ENCODE measurements at places on chromosomes 5 and 9. TPM values are rescaled to one million over a fixed set of nuclear protein-coding genes. Genes with fewer than 3 reads are reported as not detected.
A peak's percentile ranks its signal among the peaks of the same experiment; 100 is the strongest.

- H3K27me3 ChIP-seq = no peaks in the 10 kb centered on the region
- H3K27ac ChIP-seq = no peak overlapping the region
- H3K36me3 ChIP-seq = no peaks in the 10 kb centered on the region
These were observed 510.5 kb downstream of the RAB3C start for GRCh38 chr5:59093329-59093728.

GRCh38 chr5:108561416-108562204 is 179.7 kb upstream of the FBXL17 start:
- no peaks in the 10 kb centered on the region for H3K36me3 ChIP-seq
- H3K27me3 ChIP-seq = no peaks in the 10 kb centered on the region
- DNase-seq = no peak
- no peak overlapping the region for H3K27ac ChIP-seq
- H3K4me3 ChIP-seq = no peak overlapping the region

GRCh38 chr5:45750574-45750973 is 54.4 kb upstream of the HCN1 start:
- no peak overlapping the region for H3K4me3 ChIP-seq
- H3K27me3 ChIP-seq = no peaks in the 10 kb centered on the region
- no peaks in the 10 kb centered on the region for H3K4me1 ChIP-seq

Gene TRIM7
- total RNA-seq = 0.43 TPM

GRCh38 chr9:94945197-94946144 is 219.0 kb downstream of the AOPEP start:
- DNase-seq = peak; percentile 35
- H3K4me1 ChIP-seq = peaks cover 23% of the 10 kb centered on the region
- H3K27me3 ChIP-seq = no peaks in the 10 kb centered on the region
- peak overlapping the region; percentile 38 for H3K27ac ChIP-seq
- no peaks in the 10 kb centered on the region for H3K36me3 ChIP-seq

Gene KCNV2
- 8.4 TPM for total RNA-seq

- no peaks in the 10 kb centered on the region for H3K36me3 ChIP-seq
- peaks cover 10% of the 10 kb centered on the region for H3K4me1 ChIP-seq
- peak overlapping the region; percentile 16 for H3K27ac ChIP-seq
- no peaks in the 10 kb centered on the region for H3K27me3 ChIP-seq
- peak overlapping the region; percentile 66 for H3K4me3 ChIP-seq
These were observed 672 bp upstream of the ITGA2 start for GRCh38 chr5:52988335-52989024.

Gene ADRA1B
- total RNA-seq = 1.2 TPM

GRCh38 chr5:156540491-156540890 is 213.5 kb downstream of the SGCD start:
- no peaks in the 10 kb centered on the region for H3K4me1 ChIP-seq
- H3K27me3 ChIP-seq = no peaks in the 10 kb centered on the region
- no peak overlapping the region for H3K27ac ChIP-seq
- no peaks in the 10 kb centered on the region for H3K36me3 ChIP-seq
- no peak overlapping the region for H3K4me3 ChIP-seq
- DNase-seq = no peak

Gene FCN2
- not detected for total RNA-seq

Gene INSL4
- not detected for total RNA-seq

DNA sequence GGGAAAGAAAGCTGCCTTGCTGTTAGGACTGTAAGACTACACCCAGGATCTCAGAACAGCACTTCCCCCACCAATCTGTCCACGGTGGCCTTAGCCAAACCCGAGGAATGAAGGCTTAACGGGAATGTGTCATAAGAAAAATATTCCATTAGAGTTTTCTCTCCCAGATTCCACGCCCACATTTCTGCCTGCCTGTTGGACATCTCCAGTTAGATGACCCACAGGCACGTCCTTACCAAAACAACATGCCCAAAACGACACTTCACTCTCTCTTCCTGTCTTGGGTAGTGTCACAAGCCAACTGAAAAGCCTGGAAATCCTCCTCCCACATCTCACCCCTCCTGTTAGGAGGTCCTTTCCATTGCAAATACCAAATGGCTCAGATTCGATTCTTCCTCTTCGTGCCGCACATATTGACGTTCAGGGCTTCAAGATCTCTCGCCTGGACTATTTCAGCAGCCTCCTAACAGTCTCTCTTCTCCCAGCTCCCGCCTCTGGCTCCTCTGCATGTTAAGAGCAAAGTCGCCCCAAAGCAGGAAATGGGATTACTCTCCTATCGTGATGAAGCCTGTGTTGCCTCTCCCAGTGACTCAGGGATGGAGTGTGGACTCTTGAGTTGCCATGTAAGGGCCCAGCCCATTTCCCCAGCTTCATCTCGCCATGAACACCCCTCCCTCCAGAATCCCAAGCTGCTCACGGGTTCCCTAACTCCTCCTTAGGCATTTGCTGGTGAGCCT is 159.3 kb downstream of the NR3C1 start:
- H3K27me3 ChIP-seq = no peaks in the 10 kb centered on the region
- no peak overlapping the region for H3K4me3 ChIP-seq
- peaks cover 9% of the 10 kb centered on the region for H3K4me1 ChIP-seq
- DNase-seq = peak; percentile 60
- H3K36me3 ChIP-seq = no peaks in the 10 kb centered on the region

Gene FOXD4L4
- not detected for total RNA-seq

GRCh38 chr5:157961176-157961575 is 102.2 kb upstream of the CLINT1 start:
- no peaks in the 10 kb centered on the region for H3K36me3 ChIP-seq
- no peak overlapping the region for H3K4me3 ChIP-seq
- no peaks in the 10 kb centered on the region for H3K4me1 ChIP-seq
- H3K27ac ChIP-seq = no peak overlapping the region
- H3K27me3 ChIP-seq = no peaks in the 10 kb centered on the region

Gene FOXD4L6
- not detected for total RNA-seq

GRCh38 chr9:87097238-87097637 is 149.9 kb upstream of the GAS1 start:
- DNase-seq = no peak
- no peaks in the 10 kb centered on the region for H3K36me3 ChIP-seq
- H3K27ac ChIP-seq = no peak overlapping the region
- H3K4me1 ChIP-seq = no peaks in the 10 kb centered on the region

Gene SPINK6
- not detected for total RNA-seq

DNA sequence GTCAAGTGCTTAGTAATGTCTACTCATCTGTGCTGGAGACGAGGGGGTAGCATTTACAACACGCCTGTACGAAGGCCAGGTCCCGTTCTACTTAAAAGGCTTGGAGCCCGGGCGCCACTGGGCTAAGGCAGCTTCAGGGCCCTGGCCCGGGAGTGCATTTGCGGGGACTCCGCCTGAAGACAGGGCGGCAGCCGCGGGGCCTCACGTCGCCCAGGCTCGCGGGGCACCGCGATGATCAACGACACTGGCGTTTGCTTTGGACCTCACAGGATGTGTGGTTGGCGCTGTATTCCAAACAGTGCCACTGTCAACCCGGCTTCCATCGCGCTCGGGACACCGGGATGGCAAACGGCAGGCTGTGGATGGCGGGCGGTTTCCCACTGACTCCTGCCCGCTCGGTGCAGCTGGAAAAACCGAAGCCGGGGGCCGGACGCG is 1.1 kb upstream of the TENT4A start:
- peak overlapping the region; percentile 78 for H3K27ac ChIP-seq
- DNase-seq = peak; percentile 60
- H3K27me3 ChIP-seq = no peaks in the 10 kb centered on the region
- peak overlapping the region; percentile 76 for H3K4me3 ChIP-seq
- no peaks in the 10 kb centered on the region for H3K36me3 ChIP-seq
- H3K4me1 ChIP-seq = peaks cover 31% of the 10 kb centered on the region

Gene CDO1
- total RNA-seq = 45.0 TPM

Gene ARSB
- 11.8 TPM for total RNA-seq

DNA sequence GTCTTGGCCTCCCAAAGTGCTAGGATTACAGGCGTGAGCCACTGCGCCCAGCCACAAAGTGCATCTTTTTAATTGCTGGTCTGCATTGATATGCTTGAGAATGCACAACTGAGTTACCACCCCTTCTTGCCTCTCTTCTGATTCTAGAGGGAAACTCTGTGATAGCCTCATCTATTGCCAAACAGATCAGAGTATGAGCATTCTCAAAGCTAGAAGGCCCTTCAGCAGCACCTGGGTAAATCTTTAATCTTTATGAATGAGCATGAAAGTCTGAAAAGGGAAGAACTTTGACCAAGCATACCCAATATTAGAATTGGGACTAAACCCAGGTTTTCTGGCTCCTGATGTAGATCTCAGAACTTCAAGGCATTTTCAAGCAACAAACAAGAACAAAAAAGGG is 298.3 kb upstream of the TNC start:
- no peaks in the 10 kb centered on the region for H3K36me3 ChIP-seq
- H3K27me3 ChIP-seq = no peaks in the 10 kb centered on the region
- peaks cover 5% of the 10 kb centered on the region for H3K4me1 ChIP-seq
- no peak for DNase-seq
- H3K4me3 ChIP-seq = no peak overlapping the region
- H3K27ac ChIP-seq = no peak overlapping the region

DNA sequence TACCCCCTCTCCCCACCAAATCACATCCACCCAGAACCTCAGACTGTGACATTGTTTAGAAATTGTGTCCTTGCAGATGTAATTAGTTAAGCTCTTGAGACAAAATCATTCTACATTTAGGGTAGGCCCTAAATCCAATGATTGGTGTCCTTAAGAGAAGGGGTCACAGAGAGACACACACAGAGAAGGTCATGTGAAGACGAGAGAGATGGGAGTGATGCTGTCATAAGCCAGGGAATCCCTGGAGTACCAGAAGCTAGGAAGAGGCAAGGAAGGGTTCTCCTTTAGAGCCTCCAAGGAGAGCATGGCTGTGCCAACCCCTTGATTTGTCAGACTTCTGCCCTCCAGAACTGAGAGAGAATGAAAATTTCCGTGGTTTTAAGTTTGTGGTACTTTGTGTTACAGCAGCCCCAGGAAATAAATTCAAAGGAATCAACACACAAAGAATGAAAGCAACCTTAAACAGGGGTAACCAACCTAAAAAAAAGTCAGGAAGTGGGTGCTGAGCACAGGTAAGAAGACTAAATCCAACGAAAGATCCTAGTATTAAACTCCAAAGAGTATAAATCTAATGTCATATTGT is 33.6 kb downstream of the TIMD4 start:
- no peaks in the 10 kb centered on the region for H3K36me3 ChIP-seq
- no peak for DNase-seq
- no peak overlapping the region for H3K4me3 ChIP-seq
- no peak overlapping the region for H3K27ac ChIP-seq

GRCh38 chr5:99020698-99021048 is 91.9 kb upstream of the CHD1 start:
- no peaks in the 10 kb centered on the region for H3K4me1 ChIP-seq
- no peak overlapping the region for H3K4me3 ChIP-seq
- H3K36me3 ChIP-seq = no peaks in the 10 kb centered on the region
- H3K27ac ChIP-seq = no peak overlapping the region
- H3K27me3 ChIP-seq = no peaks in the 10 kb centered on the region

Gene DMRTA1
- total RNA-seq = 0.71 TPM

Gene TNFSF8
- total RNA-seq = 1.1 TPM

GRCh38 chr9:7936163-7936562 is 136.6 kb upstream of the DMAC1 start:
- DNase-seq = no peak
- no peaks in the 10 kb centered on the region for H3K4me1 ChIP-seq
- no peaks in the 10 kb centered on the region for H3K36me3 ChIP-seq
